Neural crest cell (in vitro differentiated cells): ENCODE measurements at places on chromosomes 13 and 19. TPM values are rescaled to one million over a fixed set of nuclear protein-coding genes. Genes with fewer than 3 reads are reported as not detected.

GRCh38 chr13:96500953-96501352, 411.0 kb downstream of the HS6ST3 start:
- no peak for DNase-seq

GRCh38 chr13:101434486-101434885, 18.0 kb upstream of the ITGBL1 start:
- DNase-seq = no peak

DNA sequence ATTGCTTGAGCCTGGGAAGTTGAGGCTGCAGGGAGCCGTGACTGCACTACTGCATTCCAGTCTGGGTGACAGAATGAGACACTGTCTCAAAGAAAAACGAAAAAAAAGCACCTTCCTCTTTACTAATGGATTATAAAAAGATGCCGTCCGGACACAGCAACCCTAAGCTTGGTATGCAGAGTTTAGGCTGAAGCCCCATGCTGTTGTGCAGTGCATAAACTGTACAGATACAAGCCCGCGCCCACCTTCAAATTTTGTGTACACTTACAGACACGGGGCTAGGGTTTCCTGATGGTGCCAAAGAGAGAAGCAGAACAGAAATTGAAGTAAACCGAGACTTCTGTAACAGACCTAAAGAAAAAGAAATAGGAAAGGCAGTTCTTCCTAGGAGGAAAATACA, 9.0 kb downstream of the LPAR6 start:
- no peak for DNase-seq

DNA sequence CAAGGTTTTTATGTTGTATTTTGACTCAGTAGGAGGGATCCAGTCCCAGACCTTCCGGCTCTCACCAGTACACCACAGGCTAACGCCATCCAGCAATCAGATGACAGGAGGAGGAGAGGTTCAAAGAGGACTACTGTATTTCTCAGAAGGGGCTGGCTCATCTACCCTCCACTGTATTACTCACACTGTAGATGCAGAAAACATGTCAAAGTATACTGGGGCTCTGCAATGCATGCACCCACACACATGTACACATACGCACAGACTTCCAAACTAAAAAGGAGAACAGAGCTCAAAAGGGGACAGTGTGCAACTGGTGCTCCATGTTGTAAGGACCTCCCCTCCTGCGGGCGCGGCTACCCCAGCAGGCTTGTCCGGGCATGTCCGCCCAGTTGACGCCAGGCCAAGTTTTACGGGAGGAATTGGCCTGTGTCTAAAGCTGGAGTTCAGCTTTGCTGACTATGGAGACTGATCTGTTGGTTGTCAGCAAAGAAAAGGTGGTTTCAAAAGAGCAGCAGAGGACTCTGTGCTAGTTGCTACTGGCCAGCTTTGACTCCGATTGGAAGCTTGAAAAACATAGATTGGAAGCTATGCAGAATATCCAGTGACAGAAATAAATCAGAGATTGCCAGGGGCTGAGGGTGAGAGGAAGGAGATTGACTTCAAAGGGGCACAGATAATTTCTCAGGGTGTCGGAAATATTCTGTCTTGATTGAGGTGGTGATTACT, 314.2 kb downstream of the DLEU7 start:
- no peak for DNase-seq

GRCh38 chr19:4744451-4745174, 21.0 kb upstream of the DPP9 start:
- DNase-seq = no peak

DNA sequence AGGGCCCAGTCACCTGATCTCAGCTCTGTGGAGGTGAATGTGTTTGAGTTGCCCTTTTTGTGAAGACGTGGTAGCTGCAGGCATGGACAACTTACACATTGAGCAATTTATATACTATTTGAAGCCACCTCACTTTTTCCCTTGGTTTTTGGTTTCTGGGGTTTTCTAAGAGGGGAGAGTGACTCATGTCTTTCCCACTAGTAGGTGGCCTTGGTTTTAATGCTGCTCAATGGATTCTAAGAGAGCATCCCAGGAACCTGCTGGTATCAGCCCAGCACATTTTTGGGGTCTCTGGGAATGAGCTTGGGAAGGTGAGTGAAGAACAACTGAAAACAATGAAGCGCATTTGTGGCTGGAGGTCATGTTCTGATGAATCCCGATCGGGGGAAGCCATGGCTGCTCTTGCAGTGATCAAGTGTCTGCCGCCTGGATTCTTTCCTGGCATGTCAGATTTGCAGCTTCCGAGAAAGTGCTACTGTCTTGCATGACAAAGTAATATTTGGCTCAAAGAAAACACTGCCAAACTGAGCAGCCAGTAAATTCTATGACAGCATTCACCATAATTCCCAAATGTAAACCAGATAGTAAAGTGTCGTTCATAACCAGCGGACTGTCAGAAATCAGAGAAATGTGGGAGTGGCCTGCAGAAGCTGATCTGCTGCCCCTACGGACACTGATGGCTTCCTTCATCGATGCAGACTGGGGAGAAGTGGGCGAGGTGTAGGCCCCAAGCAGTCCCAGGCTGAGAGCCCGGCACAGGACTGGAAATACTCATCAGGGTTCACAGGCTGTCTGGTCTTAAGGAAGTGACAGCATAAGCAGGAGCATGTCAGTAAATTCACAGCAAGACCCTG, 98.7 kb downstream of the COL4A2 start:
- DNase-seq = no peak

Gene ZNF302
- total RNA-seq = 36.7 and 37.0 TPM in 2 replicates

- no peak for DNase-seq
These were observed 5.5 kb upstream of the CCER2 start for GRCh38 chr19:38917516-38917915.

Gene ZNF525
- total RNA-seq = 6.9 and 8.4 TPM in 2 replicates

Gene CA11
- total RNA-seq = 11.4 and 13.0 TPM in 2 replicates

- no peak for DNase-seq
These were observed 81.7 kb upstream of the ABCC4 start for GRCh38 chr13:95382916-95383315.

Gene ZSWIM4
- total RNA-seq = 19.3 and 19.9 TPM in 2 replicates

GRCh38 chr13:50283017-50283416, 267.8 kb downstream of the KCNRG start:
- DNase-seq = no peak

Gene KIR2DL4
- not detected in 2 replicates for total RNA-seq

Gene MCF2L
- total RNA-seq = 59.9 and 62.5 TPM in 2 replicates

Gene GFY
- total RNA-seq = not detected in 2 replicates

DNA sequence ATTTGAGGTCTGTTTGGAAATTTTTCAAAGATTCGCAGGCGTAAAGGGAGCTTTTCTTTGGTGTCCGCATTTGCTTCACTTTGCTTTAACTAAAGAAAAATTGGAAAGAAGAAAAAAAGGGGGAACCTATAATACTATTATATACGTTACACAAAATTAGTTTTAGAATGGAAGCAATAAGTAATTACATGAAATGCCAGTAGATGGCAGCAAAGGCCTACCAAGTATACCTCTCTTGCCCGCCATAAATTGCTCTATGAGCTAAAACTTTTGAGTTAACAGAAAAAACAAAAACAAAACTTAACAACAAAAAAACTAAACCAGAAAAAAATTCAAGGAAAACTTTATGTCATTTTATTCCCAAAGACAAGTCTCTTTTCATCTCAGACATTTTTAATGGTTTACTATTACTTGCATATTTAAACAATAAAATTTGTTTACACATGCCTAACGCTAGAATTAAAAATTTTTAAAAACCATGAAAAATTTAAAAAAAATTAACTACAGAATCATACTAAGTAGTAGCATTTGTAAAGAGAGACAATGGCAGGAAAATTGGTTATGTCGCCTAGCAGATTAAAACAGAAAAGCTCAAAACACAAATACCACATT, 271.4 kb downstream of the NALCN start:
- no peak for DNase-seq

GRCh38 chr19:10761443-10762250, 43.8 kb downstream of the DNM2 start:
- no peak for DNase-seq

DNA sequence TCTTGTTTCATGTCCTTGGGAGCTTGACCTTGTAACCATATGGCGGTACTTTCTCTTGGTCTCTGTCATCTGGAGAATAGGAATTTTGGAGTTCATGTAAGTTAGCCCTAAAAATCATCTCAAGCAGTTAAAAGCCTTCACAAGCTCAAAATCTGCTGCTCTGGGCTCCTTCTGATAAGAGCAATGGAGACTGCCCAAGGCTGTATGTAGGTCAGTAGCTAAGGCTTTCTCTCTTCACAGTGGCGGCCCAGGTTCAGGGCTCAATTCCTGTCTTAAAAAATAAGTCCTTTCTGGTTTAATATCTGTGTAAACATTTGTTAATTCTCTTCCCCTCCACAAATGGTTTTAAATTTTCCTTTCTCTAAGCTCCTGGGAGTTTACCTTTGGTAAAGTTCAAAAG, 45.3 kb upstream of the ANKRD10 start:
- DNase-seq = no peak

DNA sequence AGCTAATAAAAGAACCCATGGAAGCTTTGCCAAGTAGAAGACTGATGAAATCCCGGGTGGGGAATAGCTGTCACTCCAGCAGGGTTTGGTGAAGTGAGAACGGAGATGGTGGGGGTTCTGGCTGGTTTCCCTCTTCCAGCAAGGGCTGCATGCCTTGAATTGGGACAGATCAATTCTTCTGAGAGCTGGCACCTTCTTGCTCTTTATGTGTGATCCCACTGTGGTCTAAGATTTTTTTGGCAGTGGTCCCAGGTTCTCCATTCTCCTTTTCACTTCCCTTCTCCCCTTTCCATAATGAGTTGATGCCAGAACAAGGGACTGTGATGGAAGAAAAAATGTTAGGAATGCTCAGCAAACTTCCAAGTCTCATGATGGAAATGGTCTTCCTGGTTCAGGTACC, 50.0 kb downstream of the TNFSF11 start:
- no peak for DNase-seq

Gene BSG
- total RNA-seq = 564 and 613 TPM in 2 replicates

GRCh38 chr13:108020027-108020426, 195.3 kb downstream of the LIG4 start:
- no peak for DNase-seq

- peak; percentile 47 for DNase-seq
These were observed 659 bp downstream of the NFKBID start for GRCh38 chr19:35899547-35900214.

Gene NLRP8
- total RNA-seq = not detected in 2 replicates

- no peak for DNase-seq
These were observed 503 bp upstream of the SLC7A9 start for GRCh38 chr19:32869966-32870573.

Gene RNF225
- 1.5 and 1.6 TPM in 2 replicates for total RNA-seq

Gene EPSTI1
- total RNA-seq = not detected in 2 replicates

DNA sequence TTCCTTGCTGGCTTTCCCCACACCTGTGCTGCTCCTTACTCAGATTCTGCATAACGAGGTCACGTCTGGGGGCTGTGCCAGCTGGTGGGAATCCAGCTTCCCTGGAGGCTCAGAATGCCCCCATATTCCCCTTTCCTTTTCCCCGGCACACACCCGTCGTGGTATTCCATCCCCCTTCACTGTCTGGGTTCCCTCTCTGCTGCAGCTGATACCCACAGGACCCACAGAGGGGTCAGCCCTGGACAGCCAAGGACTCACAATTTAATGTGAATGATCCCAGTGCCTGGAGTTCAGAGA, 4.2 kb upstream of the MYH14 start:
- DNase-seq = no peak

DNA sequence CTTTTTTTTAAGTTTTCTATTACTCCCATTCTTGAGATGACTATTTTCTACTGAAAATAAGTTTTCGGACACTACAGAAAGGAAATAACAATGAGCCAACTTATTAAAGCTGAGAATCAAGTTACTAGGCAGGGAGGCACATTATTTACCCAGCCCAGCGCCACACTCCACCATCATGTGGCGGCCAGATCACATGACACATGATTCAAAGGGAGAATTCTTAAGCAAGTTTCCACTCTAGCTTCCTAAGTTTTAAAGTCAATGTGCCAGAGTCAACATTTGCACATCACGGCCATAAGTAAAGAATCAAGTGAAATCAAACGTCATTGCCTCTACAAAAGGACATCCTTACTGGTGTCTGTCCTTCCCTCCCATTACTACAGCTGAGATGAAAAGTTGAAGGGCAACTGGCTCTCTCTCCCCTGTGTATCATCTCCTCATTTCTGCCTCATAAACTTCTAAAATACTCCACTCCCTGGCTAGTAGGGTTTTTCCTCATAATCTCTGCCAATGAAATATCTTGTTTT, 81.7 kb downstream of the KLF12 start:
- no peak for DNase-seq

- no peak for DNase-seq
These were observed 108.8 kb downstream of the SIPA1L3 start for GRCh38 chr19:38015761-38016160.

DNA sequence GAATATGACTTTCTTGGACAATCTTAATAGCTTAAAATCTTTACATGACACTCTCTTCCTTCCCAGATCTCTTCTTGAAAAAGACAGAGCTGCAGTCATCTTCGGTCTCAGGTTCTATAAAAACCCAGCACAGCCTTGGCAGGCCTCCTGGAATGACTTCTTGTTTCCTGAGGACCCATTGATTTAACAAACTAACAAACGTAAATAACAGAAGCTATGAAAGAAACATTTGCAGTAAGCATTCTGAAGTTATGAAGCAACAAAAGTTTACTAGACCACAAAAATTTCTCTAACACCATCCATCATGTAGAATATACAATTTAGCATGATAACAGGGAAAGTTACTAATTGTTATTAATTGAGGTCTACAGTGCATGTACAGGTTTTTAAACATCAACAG, 62.8 kb upstream of the STARD13 start:
- no peak for DNase-seq

GRCh38 chr13:107845911-107846310, 369.4 kb downstream of the LIG4 start:
- DNase-seq = no peak

- DNase-seq = no peak
These were observed 312.1 kb upstream of the PCDH20 start for GRCh38 chr13:61727767-61728166.

- no peak for DNase-seq
These were observed 726 bp upstream of the TGFB1 start for GRCh38 chr19:41354343-41354953.

- DNase-seq = no peak
These were observed 4.2 kb upstream of the MADCAM1 start for GRCh38 chr19:492091-492531.

GRCh38 chr13:49877629-49878218, 58.4 kb downstream of the SPRYD7 start:
- no peak for DNase-seq

Gene CYP2A6
- not detected in 2 replicates for total RNA-seq

DNA sequence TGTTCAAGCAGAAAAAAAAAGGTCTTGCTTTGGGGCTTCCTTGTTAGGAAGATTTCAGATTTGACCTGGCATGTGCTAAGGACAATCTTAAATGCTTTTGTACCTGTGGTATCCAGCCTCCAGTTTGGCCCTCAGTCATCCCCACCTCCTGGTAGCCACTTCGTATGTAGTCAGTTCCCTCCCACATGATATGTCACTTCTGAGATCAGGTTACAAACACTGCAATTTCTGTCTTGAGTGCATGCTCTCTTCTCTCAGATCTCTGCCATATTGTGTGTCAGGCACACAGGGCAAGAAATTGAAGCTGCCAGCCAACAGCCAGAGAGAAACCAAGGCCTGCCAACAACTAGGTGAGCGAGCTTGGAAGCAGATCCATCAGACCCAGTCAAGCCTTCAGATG, 60.3 kb upstream of the STARD13 start:
- no peak for DNase-seq

Gene GPR12
- total RNA-seq = 0.14 TPM in 2 replicates
